ENCODE measurements at places on chromosomes 11 and 22.

- peak; percentile 25 for DNase-seq
Measured at GRCh38 chr22:19495562-19496323, 16.0 kb downstream of the CDC45 start.

- no peak for DNase-seq
Measured at GRCh38 chr11:108198833-108199232, 23.6 kb downstream of the NPAT start.

DNA sequence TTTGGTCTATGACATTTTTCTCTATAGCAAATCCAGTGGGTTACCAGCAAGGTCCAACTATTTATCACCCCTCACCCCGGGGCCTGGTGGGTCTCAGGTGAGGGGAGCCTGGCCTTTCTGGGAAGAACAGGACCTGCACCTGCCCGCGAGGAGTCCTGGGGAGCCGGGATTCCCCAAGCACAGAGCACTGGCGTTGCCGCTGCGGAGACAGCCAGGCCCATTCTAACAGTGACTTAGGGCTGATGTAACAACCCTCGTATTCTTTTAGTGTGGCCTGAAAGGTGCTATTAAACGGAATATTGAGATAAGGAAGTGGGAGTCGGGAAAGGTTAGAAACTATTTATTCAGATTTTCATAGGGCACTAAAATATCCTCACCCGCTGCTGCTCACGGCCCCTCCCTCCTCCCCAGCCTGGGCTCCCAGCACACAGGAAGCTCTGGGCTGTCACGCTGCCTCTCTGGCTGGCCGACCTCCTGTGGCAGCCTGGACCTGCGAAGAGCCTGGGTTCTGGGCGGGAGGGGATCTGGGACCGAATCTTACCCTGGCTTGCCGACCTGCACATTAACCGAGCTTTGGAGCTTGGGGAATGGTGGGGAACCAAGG lies 141.2 kb downstream of the MIAT start:
- DNase-seq: no peak

DNA sequence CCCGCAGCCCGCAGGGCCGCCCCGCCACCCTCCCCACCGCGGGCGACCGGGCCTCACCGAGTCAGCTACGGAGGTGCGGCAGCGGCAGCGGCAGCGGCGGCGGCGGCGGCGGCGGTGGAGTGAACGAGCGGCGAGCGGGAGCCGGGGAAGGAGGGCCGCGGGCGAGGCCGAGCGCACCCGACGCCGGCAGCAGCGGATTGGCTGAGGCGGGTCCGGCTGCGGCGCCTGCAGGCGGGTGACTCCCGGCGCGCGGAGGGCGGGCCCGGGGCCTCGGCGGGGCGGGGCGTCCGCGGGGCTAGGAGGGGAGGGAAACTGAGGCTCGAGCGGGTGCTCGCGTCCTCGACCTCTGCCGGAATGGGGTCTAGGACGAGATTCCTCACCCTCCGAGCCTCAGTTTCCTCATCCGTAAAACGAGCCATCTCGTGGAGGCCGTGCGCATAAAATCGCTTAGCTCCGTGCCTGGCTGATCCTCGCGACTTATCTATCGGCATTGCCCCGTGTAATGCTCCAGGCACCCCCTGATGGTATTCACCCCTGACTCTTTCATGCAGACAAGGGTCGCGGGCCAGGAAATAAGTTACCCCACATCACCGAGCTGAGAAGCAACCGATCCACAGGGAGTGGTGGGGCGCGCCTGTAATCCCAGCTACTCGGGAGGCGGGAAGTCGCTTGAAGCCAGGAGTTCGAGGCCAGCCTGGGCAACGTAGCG lies at the start of gene CPT1A:
Gene CPT1A (minus strand): TSS at position 199 of the 709 bp plus-strand sequence. CDS start 26,442 bp downstream, outside the sequence.
- peak; percentile 46 for DNase-seq

DNA sequence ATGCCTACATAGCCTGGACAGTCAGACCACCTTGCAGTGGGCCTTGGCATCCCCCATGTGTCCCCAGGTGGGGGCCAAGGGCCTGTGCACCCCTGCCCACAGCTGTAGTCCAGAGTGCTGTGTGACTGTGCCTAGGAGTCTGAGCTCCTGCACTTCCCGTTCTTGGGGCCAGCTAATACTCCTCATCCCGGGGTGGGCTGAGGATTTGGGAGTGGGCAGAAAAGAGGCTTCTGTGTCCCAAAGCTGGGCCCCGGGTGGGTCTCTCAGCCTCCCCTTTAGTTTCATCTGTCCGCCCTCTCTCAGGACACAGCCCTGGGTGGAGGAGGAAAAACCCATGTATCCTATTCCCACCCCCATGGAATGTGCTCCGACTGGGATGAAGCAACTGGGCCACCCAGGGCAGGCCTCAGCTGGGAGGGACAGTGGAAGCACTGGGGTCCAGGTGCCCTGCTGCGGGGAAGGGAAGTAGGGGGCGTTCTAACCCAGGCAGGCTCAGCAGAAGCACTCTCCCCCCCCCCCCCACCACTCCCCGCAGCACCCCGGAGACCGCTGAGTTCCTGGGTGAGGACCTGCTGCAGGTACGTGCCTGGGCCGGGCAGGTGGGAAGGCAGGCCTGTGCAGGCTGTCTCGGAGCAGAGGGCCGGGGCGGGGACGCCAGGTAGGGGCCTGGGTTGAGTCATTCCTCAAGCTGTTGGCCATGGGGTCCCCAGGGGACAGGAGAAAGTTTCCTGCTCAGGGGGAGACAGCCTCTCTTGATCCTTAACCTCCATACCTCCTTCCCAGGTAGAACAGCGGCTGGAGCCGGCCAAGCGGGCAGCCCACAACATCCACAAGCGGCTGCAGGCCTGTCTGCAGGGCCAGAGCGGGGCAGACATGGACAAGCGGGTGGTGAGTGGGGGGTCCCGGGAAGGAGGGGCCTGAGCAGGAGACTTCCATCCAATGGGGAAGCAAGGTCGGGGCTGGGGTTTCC lies 1.4 kb downstream of the SH3BP1 start:
- peak; percentile 57 for DNase-seq

DNA sequence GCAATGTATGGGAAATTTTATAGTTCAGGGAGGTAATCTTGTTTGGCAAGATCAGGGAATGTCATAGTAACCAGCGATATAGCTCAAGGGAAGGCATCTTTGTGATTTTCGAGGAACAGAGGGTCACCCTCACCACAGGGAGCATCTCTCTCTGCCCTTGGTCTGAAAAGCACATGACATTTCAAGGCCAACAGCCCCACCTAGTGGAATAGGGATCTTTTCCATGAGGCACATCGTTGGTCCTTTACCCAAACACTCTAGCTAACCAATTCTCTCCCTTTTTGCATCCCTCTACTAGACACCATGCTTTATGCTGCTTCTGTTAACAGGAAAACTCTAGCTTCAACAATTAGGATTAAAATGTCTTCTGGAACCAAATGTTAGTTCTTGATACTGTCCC lies 179.0 kb downstream of the GRM5 start:
- DNase-seq: peak; percentile 43

DNA sequence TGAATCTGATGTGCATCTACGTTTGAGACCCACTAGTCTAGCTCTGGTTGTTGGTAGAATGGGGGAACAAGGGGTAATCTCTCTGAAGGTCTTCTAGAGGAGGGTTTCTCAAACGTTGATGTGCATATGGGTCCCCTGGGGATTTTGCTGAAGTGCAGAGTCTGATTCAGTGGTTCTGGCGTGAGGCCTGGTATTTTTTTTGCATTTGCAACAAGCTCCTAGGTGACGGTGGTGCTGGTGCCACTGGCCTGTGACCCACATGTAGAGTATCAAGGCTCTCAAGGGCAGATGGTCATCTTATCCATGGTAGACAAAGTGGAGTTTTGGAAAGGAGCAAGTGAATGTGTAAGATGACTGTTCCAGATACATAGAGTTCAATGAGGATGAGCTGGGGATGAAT lies 97.1 kb downstream of the CEP164 start:
- no peak for DNase-seq

DNA sequence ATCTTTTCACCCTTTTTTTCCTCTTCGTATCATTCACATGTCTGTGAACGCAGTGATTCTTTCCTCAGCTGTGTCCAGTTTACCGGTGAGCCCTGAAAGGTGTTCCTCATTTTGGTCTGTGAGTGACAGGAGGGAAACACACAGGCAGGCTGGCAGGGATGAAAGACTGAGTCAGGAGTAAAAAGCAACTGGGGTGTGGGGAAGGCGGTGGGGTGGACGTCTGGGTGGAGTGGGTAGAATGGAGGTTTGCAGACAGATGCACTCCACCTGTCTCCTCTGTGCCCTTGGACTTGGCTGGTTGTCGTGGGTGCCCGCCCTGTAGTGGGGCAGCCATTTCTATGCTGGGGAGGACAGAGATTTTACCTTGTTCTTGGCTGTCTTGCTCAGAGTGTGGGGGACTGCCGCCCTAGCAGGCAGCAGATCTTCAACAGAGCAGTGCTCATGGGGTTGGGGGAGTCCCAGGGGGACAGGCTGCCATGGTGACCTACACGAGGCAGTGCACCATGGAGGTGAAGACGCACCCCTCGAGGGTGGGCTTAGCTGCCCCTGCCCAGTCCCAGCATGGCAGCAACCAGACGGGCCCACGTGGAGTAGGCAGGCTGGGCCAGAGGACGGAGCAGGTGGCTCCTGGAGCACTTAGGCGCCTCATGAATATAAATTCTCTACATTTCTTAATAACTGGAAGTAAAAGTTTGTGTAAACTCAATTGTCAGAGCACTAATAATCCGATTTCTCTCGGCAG lies 603.7 kb downstream of the TBC1D22A start:
- no peak for DNase-seq

DNA sequence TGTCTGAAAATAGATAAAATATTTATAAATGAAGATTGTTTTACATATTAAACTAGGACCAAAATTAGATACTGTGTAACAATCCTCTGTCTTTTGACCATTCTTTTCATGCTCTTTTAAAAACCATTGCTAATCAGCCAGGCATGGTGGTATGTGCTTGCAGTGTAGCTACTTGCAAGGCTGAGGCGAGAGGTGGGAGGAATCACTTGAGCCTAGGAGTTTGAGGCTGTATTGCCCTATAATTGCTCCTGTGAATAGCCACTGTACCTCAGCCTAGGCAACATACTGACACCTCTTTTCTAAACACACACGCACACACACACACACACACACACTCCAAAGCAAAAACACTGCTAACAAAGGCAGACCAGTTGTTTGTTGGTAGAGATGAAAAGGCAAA lies 259.2 kb downstream of the JRKL start:
- DNase-seq: no peak

DNA sequence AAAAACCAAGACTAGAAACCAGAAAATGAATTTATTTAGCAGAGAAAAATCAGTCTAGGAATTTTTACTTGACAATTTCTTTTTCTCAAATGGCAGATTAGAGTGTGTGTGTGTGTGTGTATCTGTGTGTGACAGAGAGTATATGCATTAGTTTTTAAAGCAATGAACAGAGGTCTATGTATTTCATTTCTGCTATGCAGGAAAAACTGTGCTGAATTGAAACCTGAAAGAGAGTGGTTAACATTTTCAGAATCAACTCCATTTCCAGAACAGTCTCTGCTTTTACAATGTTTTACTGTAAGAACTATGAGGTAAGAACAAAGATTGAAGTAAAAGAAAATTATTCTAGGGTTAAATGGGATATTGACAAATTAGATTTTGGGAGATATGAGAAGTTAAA lies 114.8 kb downstream of the GRM5 start:
- no peak for DNase-seq

GRCh38 chr11:10318527-10318802 lies 13.6 kb downstream of the ADM start:
- no peak for DNase-seq

- no peak for DNase-seq
Measured at GRCh38 chr11:117011541-117011898, 86.7 kb downstream of the SIK3 start.

DNA sequence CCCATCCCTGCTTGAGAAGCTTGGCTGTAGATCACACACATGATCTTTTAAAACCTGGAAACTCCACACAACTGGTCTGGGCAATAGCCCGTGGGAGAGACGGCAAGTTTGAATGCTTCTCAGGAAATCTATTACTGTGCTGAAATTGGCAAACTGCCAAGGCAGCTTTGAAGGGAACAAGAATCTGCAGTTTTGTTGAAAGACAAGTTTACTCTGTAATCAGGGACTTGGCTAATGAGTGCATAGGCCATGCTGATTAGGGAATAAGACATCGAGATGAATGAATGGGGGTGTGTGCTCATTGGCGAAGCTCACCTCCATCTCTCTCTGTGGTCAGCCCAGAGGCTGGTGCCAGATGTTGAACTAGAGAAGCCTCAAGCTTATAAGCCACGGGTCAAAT lies 218.8 kb downstream of the HIPK3 start:
- DNase-seq: no peak

GRCh38 chr11:32931606-32932005 lies 39.0 kb downstream of the QSER1 start:
- DNase-seq: no peak

DNA sequence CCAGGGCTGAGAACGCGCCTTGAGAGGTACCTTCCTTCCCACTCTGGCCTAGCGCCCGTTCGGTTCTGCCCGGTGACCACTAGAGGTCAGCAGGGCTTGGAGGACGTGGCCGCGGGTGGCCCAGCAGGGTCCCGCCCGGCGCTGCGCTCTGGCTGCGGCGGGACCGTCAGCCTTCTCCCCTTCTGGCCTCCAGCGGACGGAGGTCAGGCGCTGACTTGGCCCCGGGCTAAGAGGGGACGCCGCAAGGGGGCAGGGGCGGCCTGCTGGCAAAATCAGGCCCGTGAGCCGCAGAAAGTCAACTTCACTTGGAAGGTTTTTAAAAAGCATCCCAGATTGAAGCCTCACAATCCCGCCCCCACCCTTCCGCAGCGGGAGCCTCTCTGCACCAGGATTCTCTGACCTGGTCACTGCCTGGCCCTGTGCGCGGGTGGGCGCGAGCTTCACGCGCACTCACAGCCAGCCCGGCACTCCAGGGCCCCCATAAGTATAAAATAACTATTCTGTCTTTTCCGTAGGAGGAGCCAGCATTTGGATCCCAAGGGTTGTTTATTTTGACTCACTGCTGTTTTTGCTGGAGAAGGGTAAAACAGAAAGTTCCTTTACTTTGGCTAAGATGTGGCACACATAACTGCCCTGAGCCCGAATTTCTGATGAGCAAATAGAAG lies 23.2 kb upstream of the ZBTB16 start:
- peak; percentile 25 for DNase-seq

DNA sequence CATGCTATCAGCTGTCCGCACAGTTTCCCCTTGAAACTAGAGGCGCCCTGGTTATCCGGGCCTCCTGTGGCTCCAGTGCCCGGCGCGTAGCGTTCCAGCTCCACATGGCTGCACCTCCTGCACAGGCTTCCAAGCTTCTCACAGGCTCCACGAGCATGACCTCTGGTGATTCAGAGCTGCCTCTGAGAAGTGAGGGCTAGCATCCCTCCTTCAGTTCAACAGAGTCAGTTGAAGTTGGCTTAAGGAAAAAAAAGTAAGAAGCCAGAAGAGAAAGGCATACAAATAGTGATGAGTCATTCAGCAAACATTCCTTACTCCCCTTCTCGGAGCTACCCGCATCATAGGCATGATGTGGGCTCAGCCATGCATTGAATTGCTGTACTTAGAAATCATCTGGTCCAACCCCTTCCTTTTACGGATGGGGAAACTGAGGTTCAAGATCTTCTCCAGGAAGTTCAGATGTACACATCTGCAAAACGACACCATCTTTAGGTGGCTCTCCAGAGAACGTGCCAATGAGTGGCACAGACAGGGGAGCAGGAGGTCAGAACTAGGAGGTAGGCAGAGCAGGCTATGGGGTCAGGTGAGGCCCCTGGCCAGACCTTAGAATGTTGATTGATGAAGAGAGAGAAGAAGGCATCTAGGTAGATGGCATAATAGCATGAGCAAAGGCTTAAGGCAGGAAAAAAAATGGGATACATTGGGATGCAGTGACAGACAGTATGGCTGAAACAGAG lies 216.3 kb upstream of the TBCEL start:
- no peak for DNase-seq
